ENCODE measurements at places on chromosomes 12 and 14. TPM values are rescaled to one million over a fixed set of nuclear protein-coding genes. Genes with fewer than 3 reads are reported as not detected.

GRCh38 chr12:124008595-124008994 is 35.6 kb downstream of the ZNF664 start:
- DNase-seq: no peak

DNA sequence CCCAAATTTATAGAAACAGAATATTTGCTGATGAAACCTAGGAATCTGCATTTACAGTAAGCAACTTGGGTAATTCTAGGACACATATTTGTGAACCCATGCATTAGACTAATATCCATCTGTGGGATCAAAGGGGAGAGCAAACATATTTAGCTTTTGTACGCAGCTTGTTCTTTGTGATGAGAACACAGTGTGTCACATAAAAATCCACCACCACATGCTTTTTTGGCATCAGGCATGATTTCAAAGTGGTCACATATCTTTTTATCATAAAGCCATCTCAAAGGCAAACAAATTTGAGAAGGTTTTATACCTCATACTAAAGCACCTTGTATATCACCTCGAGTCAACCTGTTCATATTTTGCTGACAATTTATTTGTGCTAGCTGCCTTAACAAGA is 15.7 kb downstream of the DNAL1 start:
- DNase-seq: no peak

GRCh38 chr14:102206918-102207317 is 67.2 kb downstream of the WDR20 start:
- no peak for DNase-seq

DNA sequence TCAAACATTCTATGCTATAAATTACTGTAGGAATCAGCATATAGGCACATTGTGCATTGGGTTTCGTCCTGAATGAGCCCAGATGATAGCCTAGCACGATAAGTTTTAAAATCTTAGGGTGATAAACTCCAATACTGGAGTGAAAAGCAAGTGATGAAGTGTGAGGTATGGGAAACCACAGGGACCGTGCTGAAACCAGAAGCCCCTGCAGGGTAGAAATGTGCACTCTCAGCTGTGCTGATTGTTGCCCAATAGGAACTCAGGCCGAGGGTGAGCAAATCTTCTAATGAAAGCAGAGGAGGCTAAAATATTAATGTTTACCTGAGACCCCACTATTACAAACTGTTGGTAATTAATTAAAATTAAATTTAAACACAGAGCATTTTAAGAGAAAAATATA is 1486.6 kb downstream of the AACS start:
- DNase-seq: no peak

- no peak for DNase-seq
Observed at GRCh38 chr14:103613517-103613916, 15.5 kb upstream of the KLC1 start.

FAM222A gene
- polyA plus RNA-seq: 0.78 TPM

ZDHHC22 gene
- polyA plus RNA-seq: 0.05 TPM

PARPBP gene
- polyA plus RNA-seq: 6.6 TPM
